ENCODE measurements at places on chromosomes 4 and X. TPM values are rescaled to one million over a fixed set of nuclear protein-coding genes. Genes with fewer than 3 reads are reported as not detected.
A peak's percentile ranks its signal among the peaks of the same experiment; 100 is the strongest.

DNA sequence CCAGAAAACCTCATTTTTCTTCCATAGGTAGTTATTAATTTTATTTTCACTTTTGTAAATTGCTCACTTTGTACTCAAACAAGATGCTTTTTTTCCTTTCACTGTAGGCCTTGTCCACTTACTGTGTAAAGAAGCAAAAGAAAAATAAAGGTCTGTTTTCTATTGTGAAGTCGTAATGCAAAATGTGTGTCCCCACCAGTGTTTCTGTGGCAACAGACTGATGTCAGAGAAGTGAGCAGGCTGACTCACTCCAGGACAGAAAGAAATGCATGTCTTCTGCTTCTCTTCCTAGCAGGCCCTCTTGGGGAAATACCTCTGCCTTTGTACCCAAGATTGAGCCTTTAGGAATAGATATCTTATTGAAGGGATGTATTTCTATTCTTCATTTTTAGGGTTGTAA lies 30.3 kb downstream of the INPP4B start:
- DNase-seq, result no peak

- DNase-seq, result peak; percentile 74
Observed at GRCh38 chr4:2361366-2362265, 56.8 kb downstream of the ZFYVE28 start.

GRCh38 chr4:40952217-40952616 lies 202.5 kb downstream of the NSUN7 start:
- DNase-seq, result no peak

DNA sequence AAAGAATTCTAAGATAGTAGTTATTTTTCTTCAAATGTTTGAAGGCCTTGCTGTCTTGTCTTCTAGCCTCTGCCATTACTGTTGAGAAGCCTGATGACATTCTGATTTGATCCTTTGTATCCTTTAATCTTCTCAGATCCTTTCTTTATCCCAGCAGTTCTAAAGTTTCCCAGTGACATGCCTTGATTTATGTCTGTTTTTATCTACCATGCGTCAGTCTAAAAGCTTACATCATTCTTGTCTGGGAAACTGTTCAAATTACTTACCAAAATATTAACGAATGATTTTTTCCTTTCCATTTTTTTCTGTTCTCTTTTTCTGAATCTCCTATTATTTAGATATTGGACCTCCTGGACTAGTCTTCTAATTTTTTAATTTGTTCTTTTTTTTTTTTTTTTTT lies 78.3 kb upstream of the HELT start:
- no peak for DNase-seq

Gene PNMA6F
- not detected for total RNA-seq

Measured in posterior vena cava (tissue), 2 donors.